Vagina (tissue), 2 donors: ENCODE measurements at places on chromosomes 3 and 15.

GRCh38 chr3:129793319-129793718 lies 100.2 kb downstream of the TMCC1 start:
- no peak for DNase-seq

- no peak for DNase-seq
These were observed 2.6 kb upstream of the PIGZ start for GRCh38 chr3:196971094-196971698.

DNA sequence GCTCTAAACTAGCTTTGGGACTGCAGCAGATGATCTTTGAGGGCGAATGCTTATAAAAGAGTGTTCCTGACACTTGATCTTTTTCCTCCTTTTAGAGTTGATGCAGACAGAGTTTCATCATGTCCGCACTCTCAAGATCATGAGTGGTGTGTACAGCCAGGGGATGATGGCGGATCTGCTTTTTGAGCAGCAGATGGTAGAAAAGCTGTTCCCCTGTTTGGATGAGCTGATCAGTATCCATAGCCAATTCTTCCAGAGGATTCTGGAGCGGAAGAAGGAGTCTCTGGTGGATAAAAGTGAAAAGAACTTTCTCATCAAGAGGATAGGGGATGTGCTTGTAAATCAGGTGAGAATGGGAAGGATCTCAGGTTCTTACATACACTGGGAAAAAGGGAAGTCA lies 75.7 kb downstream of the KLHL25 start:
- no peak for DNase-seq

DNA sequence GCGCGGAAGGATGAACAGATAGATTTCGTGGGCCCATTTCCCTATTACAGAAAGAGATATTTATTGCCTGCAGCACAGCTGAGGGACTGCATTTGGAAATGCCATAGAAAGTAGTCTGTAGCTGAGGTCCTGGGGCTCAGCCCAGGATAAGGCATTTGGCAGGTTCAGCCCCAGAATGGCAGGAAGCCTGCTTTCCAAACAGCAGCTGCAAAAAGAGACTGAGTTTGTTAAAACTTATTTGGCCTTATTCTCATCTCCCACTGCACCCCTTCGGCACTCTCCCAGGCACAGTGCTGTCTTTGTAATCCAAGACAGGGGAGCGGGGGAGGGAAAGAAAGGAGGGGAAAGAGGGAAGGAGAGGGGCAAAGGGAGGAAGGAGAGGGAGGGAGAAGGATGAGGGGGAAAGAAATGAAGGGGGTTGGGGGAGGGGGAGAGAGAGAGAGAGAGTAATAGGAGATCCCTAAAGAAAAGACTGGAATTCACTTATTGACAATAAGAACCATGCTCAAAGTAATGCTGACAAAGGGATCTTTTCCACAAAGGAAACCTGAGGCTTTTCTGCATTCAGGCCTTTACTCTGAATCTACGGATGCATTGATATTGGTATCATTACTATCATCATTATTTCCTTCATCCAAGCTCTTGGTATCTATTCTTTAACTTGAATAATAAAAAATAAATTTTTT lies 94.0 kb upstream of the LRRN1 start:
- DNase-seq: no peak

GRCh38 chr3:51371943-51372557 lies 13.0 kb upstream of the MANF start:
- DNase-seq: no peak
